Activated CD4-positive, alpha-beta T cell treated with anti-CD3 and anti-CD28 coated beads, Interleukin-2, amount 50 U/mL, for 24 hours (primary cell): ENCODE measurements at places on chromosomes 11 and 22.

DNA sequence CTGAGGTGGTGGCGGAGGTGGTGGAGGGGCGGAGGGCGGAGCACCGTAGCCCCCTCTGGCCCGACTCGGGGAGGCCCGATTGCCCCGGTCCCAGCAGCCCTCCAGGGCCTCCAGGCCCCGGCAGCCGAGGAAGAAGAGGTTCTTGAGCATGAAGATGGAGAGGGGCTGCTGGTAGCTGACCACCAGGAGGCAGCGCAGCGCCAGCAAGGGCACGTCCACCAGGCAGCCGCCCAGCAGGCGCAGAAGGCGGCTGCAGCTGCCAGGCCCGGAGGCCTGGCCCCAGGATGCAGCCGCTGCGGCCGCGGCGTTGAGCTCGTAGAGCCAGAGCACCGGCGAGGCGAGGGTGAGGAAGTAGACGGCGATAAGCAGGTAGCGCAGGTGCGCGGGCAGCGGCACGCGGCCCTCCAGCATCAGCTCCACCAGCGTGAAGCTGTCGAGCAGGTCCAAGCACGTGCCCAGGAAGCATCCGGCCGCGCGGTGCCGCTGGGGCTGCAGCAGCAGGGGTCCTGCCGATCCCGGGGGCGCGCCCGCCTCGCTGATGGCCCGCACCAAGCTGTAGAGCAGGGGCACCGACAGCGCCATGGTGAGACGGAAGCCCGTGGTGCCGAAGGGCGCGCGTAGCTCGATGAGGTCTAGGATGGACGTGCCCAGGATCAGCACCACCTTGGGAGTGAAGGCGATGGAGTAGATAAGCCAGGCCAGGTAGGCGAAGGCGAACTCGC, 1.5 kb downstream of the TMEM121B start:
- no peak for DNase-seq

- DNase-seq: no peak
Observed at GRCh38 chr11:64643256-64643881, 52.3 kb downstream of the SLC22A12 start.

- DNase-seq: no peak
Observed at GRCh38 chr22:33781411-33781810, 138.9 kb downstream of the LARGE1 start.

DNA sequence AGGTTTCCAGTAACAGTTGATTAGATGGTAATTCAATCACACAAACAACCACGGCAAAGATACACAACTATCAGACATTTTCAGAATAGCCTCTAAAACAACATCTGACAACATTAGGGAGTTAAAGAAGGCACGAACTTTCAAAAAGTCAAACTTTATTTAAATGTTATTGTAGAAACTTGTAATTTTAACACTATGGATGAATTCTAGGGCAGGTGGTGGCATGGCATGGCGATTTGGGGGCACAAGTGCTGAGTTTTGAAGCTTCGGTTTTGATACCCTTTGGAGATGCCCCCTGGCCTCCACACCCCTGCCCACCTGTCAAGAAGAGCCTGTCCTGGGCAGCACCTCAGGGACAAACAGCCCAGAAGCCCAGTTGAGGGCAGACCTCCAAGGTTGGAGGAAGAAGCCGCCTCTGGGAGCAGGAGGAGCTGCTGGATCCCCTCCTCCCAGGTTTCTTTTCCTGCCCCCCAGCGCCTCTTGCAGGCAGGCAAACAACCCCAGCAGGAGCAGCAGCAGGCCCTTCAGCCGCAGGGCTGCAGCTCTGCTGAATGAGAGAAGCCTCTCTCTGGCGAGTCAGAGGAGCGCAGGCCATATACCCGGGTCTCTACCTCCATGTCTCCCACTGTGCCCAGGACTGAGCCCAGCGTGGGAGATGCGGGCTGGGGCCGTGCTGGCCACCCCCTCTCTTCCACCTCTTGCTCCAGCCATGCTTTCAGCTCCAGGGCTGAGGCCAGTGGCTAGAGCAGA, 102.1 kb upstream of the IGLL5 start:
- DNase-seq: no peak

DNA sequence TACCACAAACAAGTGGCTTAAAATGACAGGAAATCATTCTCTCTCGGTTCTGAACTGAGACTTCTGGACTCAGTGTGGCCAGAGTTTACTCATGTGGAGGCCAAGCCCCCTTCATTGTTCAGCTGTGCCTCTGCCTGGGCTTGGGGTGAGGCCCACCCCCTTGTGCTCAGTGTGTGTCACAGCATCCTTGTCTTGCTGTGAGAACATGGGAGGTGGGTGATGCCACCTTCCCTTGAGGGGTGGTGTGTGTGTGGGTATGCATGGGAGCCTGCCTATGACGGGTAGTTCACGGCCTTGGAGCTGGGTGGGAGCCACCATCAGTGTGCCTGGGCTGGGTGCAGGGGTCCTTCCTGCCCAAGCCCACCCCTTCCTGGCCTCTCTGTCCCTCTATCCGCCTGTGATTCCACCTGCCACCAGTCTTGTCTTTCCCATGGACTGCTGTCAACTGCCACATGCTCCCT, 101.7 kb downstream of the MORC2 start:
- DNase-seq: no peak

GRCh38 chr11:69151836-69152235, 3.9 kb upstream of the SMIM38 start:
- no peak for DNase-seq

- no peak for DNase-seq
Observed at GRCh38 chr22:17481424-17481823, 81.9 kb upstream of the SLC25A18 start.

DNA sequence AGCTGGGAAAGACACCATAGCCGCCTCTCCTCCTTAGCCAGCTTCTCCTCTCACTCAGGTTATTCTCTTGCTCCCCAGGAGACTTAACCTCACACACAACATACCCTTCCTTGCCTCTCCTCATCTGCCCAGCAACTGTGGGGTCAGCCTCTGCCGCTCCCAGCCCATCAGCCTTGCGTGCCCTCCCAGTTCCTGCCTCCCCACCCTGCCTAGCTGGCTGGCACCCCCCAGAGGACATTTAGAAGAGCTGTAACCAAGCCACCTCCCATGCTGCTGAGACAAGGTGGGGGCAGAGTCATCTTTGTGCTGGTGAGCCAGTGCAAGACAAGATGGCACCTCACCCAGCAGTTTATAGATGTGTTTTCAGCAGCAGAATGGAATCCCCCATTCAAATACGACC, 38.2 kb downstream of the TOM1 start:
- DNase-seq: no peak

DNA sequence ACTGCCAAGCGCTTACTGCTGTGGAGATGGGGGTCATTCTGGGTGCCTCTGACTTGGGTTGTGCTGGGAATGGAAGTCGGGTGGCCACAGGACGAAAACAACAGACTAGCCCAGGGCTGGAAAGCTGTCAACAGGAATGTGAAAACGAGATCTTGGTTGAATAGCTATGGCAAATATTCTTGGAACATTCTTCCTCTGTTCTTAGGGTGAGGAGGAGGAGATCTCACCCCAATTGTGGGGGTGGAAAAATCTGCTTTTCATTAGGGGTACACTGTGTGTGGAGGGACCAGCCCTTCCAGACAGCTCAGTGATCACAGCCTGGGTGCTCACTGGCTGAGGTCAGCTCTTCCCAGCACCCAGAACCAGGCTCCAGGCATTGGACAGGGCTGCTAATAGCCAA, 52.0 kb upstream of the PRSS23 start:
- no peak for DNase-seq

DNA sequence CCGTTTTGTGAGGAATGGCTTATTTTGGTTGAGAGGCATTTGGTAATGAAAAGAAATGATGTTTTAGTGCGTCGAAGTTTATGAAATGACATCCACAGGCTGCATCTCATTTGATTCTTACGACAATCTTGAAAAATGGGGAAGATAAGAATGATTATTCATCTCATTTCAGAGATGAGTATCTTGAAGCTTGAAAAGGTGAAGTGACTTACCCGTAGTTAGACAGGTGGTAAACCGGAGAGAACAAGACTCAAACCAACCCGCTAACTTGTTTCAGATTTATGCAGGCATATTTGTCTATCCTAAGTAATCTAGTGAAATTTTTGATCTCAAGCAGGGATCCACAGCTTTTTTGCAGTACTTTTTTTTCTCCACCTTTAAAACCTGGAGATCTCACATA, 9.1 kb upstream of the SORL1-AS1 start:
- no peak for DNase-seq

DNA sequence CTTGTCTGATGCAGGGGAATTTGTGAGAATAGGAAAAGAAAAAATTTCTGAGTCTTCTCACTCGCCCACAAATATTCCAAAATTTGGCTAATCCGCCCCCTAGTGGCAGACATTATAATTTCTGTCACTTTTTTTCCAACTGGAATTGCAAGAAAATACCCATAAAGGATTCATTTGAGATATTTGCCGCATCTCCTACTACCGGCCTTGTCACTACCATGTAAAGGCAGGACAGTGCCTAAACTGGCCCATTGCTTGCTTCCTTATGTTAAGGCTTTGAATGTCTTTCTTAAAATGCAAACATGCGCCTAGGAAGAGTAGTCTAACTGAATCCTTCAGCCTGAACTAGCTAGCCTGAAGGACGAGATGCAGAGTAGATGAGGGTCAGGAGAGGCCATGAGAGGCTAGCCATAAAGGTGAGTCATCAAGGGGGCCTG, 9.3 kb upstream of the CEP295 start:
- DNase-seq: no peak
